ENCODE measurements at places on chromosomes 3 and 15. TPM values are rescaled to one million over a fixed set of nuclear protein-coding genes. Genes with fewer than 3 reads are reported as not detected.

The REC114 gene
- total RNA-seq: not detected

The WNT5A gene
- 0.87 TPM for total RNA-seq

The MYLK gene
- total RNA-seq: 16.5 TPM

The EPHB1 gene
- total RNA-seq: 0.16 TPM

The GOLGA6D gene
- 0.12 TPM for total RNA-seq

The CAV3 gene
- not detected for total RNA-seq

The CTXN2 gene
- not detected for total RNA-seq

The EPM2AIP1 gene
- total RNA-seq: 7.1 TPM

The SLC22A14 gene
- total RNA-seq: not detected

The C3orf49 gene
- total RNA-seq: not detected

The IMPG2 gene
- not detected for total RNA-seq

The XIRP1 gene
- 0.04 TPM for total RNA-seq

The IQCH gene
- 3.5 TPM for total RNA-seq

The PCSK6 gene
- total RNA-seq: 8.1 TPM
